ENCODE measurements at places on chromosomes 11 and 22. TPM values are rescaled to one million over a fixed set of nuclear protein-coding genes. Genes with fewer than 3 reads are reported as not detected.

The MB gene
- total RNA-seq, result not detected

The FOLH1 gene
- total RNA-seq, result not detected

The FXYD2 gene
- total RNA-seq, result 0.75 TPM

The PSMC3 gene
- total RNA-seq, result 85.9 TPM

The CRACR2B gene
- total RNA-seq, result 10.1 TPM

The B4GALNT4 gene
- 1.5 TPM for total RNA-seq

The FIBIN gene
- not detected for total RNA-seq

The MYO7A gene
- 0.20 TPM for total RNA-seq

The C11orf87 gene
- not detected for total RNA-seq

The OR51E2 gene
- total RNA-seq, result not detected

The DDT gene
- 62.3 TPM for total RNA-seq

GRCh38 chr11:69553416-69554357 lies 72.2 kb downstream of the LINC01488 start:
- H3K27me3 ChIP-seq, result no peaks in the 10 kb centered on the region
- no peaks in the 10 kb centered on the region for H3K36me3 ChIP-seq
- no peak for DNase-seq
- no peak overlapping the region for H3K4me3 ChIP-seq
- peaks cover 6% of the 10 kb centered on the region for H3K4me1 ChIP-seq
- no peak overlapping the region for H3K27ac ChIP-seq

- DNase-seq, result peak; percentile 61
- peaks cover 15% of the 10 kb centered on the region for H3K4me1 ChIP-seq
- peak overlapping the region; percentile 51 for H3K4me3 ChIP-seq
- no peaks in the 10 kb centered on the region for H3K27me3 ChIP-seq
- peak overlapping the region; percentile 64 for H3K27ac ChIP-seq
- H3K36me3 ChIP-seq, result no peaks in the 10 kb centered on the region
These were observed 631 bp downstream of the PHF21A start for GRCh38 chr11:46120346-46121300.

- no peak overlapping the region for H3K4me3 ChIP-seq
- H3K27me3 ChIP-seq, result no peaks in the 10 kb centered on the region
- no peak overlapping the region for H3K27ac ChIP-seq
- no peaks in the 10 kb centered on the region for H3K36me3 ChIP-seq
These were observed 104.3 kb upstream of the CEP126 start for GRCh38 chr11:101810546-101810945.

- no peaks in the 10 kb centered on the region for H3K27me3 ChIP-seq
- H3K4me3 ChIP-seq, result no peak overlapping the region
- H3K4me1 ChIP-seq, result peaks cover 9% of the 10 kb centered on the region
- H3K36me3 ChIP-seq, result peaks cover 21% of the 10 kb centered on the region
These were observed 135.5 kb downstream of the ETS1 start for GRCh38 chr11:128451652-128452470.

DNA sequence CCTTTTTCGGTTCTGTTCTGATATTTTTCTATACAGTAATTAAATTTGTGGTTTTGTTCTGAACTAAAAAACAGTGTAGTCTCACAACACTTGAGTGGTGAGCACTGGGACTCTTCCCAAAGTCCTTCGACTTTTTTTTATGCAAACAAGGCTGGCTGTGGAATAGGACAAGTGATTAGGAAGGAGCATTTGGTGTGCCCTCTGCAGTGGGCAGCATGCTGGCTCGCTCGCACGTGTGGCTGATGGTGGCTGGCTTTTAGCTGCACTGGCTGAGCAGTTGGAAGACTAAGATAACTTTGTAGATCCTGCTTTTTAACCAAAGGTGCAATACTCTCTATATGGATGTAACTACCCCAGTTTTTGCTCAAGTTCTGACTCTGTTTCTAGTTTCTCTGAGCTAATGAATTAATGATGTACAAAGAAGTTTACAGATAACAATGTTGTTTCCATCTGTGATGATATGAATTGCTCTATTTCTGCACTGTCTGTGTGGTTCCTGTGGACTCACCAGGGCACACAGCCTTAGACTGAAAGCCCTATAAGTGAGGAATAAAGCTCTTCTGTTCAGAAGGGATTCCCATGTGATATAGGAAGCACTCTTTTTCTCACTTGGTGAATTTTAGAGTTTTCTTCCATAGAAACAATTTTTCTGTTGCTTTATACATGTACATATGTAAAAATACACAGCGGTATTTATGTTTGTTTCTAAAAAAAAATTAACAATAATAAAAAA lies 143.1 kb upstream of the RASSF10 start:
- no peaks in the 10 kb centered on the region for H3K4me1 ChIP-seq
- no peaks in the 10 kb centered on the region for H3K36me3 ChIP-seq
- no peak overlapping the region for H3K4me3 ChIP-seq
- no peak for DNase-seq
- peaks cover 5% of the 10 kb centered on the region for H3K27me3 ChIP-seq
- H3K27ac ChIP-seq, result no peak overlapping the region

DNA sequence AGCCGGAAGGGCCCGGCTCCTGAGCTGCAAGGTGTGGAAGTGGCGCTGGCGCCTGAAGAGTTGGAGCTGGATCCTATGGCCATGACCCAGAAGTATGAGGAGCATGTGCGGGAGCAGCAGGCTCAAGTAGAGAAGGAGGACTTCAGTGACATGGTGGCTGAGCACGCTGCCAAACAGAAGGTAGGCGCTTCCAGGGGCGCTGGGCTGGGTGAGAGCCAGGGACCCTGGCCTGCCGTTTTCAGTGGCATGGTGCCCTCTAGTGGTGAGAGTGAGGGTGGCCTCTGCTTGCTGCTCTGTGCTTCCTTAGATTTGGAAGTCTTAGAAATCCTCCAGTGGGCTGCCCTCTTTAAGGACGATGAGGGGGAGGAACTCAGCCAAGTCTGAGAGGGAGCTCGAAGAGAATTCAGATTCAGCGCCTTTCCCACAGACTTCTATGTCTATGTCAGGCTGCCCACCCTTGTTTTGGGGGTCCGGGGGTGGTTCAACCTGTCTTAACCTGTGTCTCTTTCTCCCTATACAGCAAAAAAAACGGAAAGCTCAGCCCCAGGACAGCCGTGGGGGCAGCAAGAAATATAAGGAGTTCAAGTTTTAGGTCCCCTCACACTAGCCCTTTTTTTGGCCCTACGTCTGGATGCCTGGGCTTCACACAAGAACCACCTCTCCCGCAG lies 1.8 kb upstream of the PACS1 start:
- DNase-seq, result peak; percentile 89
- H3K4me3 ChIP-seq, result no peak overlapping the region
- H3K27me3 ChIP-seq, result no peaks in the 10 kb centered on the region
- peaks cover 39% of the 10 kb centered on the region for H3K4me1 ChIP-seq
- H3K36me3 ChIP-seq, result peaks cover 55% of the 10 kb centered on the region

- H3K36me3 ChIP-seq, result no peaks in the 10 kb centered on the region
- no peak overlapping the region for H3K4me3 ChIP-seq
- H3K27ac ChIP-seq, result no peak overlapping the region
- no peak for DNase-seq
- H3K27me3 ChIP-seq, result no peaks in the 10 kb centered on the region
These were observed 1423.8 kb downstream of the TBC1D22A start for GRCh38 chr22:48186146-48186790.

- no peak for DNase-seq
- no peaks in the 10 kb centered on the region for H3K4me1 ChIP-seq
- no peak overlapping the region for H3K27ac ChIP-seq
- H3K4me3 ChIP-seq, result no peak overlapping the region
- H3K36me3 ChIP-seq, result no peaks in the 10 kb centered on the region
- H3K27me3 ChIP-seq, result no peaks in the 10 kb centered on the region
These were observed 1234.7 kb downstream of the TBC1D22A start for GRCh38 chr22:47997052-47997590.

DNA sequence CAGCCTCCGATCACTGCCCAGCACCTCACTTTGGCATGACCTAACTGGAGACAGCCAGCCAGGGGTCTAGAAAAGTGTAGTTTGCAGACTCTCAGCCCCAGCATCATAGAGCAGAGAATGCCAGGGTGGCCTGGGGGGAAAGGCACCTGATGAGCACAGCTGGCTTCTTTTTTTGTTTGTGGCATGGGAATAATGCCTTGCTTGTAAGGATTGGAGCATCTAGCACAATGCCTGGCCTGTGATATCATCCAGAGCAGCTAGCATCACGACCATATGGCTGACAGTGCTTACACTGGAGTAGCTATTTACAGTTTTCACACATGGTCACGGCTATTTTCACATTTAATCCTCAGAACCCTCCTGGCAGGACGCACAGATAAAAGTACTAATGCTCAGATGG lies 594.8 kb upstream of the B3GAT1 start:
- H3K27ac ChIP-seq, result no peak overlapping the region
- H3K4me3 ChIP-seq, result no peak overlapping the region
- no peak for DNase-seq
- no peaks in the 10 kb centered on the region for H3K27me3 ChIP-seq

DNA sequence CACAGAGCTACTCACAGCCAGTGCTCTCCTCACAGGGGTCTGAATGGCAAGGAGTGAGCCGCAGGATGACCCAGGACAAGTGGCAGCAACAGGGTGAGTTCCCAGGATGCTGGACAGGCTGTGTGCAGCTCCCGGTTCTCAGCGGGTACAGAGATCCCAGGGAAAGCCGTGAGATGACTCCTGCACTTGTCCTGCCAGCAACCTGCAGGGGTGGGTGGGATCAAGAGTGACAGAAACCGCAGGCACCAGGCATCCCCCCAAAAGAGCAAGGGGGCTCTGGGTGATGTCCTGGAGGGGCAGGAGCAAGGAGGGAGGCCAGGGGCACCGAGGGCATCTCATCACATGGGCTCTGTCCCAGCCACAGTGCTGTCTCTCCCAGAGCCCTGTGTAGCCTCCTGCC lies 15.9 kb upstream of the PRODH start:
- no peak overlapping the region for H3K27ac ChIP-seq
- no peak overlapping the region for H3K4me3 ChIP-seq
- no peaks in the 10 kb centered on the region for H3K36me3 ChIP-seq
- no peaks in the 10 kb centered on the region for H3K27me3 ChIP-seq
- DNase-seq, result no peak

DNA sequence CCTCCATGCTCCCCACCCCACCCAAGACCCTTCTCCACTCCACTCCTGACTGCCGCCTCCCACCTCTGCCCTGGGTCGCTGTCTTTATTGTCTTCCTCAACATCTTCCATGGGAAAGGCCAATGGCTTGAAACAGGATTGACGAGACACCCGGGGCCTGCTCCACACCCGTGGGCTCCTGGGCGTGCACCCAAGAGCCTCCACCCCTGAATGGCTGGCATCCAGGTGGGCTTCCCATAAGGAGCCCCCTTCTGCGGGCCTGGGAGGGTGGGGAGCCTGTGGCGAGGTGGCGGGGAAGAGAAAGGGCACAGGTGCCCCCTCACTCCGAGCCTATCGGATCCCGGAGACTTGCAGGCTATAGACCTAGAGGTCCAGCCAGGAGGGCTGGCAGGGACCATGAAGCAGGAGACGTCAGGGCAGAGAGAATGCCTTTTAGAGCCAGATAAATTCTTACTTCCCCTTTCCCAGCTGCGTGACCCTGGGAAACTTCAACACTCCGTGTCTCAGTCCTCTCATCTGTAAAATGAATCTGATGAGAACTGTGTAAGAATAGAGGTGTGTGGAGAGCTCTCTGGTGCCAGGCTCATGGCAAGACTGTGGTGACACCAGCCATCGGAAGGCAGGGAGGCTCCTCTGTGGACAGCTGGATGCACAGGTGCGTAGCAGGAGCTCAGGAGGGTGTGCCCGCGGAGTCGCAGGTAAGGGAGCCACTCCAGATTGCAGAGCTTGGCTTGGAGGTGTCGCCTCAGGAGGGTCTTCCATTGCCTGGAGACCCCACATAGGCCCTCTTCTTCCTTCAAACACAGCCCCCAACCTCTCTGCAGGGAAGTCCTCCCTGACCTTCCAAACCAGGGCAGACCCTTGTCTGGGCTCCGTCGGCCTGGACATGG lies 53.9 kb downstream of the SMIM38 start:
- no peak for DNase-seq
- H3K27me3 ChIP-seq, result no peaks in the 10 kb centered on the region
- H3K4me1 ChIP-seq, result no peaks in the 10 kb centered on the region
- no peaks in the 10 kb centered on the region for H3K36me3 ChIP-seq

DNA sequence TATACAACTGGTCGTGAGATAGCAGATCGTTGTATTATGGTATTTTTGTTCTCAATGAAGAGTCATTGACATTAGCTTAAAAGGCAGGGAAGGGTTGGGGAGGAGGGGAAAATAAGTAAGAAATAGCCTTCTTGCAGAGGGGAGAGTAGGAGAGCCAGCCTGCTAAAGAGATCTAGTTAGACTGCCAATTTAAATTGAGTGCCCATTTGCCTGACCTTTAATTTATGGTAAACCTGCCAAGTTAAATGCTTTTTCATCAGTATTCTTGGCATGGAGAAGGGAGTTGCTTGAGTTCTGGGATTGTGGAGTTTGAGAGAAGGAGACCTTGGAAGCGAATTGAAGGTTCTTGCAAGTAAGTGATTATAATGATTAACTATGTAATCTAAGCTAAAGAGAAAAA lies 89.0 kb downstream of the FAM83F start:
- peaks cover 17% of the 10 kb centered on the region for H3K4me1 ChIP-seq
- no peaks in the 10 kb centered on the region for H3K36me3 ChIP-seq
- no peaks in the 10 kb centered on the region for H3K27me3 ChIP-seq
- H3K27ac ChIP-seq, result no peak overlapping the region

DNA sequence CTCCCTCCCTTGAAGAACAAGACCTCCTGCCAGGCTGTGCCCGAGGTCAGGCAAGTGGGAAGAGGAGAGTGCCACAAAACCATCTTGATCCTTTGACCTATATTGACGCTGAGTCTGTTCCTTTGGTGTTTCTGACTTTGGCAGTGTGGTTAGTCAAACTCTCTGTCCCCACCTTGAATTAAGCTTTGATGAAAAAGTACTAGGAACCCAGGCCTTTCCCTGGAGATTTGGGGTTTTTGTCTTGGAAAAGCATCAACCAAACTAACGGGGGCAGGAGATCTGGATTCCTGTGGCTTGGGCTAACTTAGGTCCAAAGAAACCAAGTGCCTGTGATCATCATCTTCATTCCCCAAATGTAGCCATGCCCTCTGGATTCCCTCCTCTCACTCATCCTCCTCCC lies 40.4 kb downstream of the ARFGAP2 start:
- H3K27ac ChIP-seq, result no peak overlapping the region
- peaks cover 10% of the 10 kb centered on the region for H3K36me3 ChIP-seq
- no peak overlapping the region for H3K4me3 ChIP-seq
- H3K4me1 ChIP-seq, result no peaks in the 10 kb centered on the region
- no peaks in the 10 kb centered on the region for H3K27me3 ChIP-seq

DNA sequence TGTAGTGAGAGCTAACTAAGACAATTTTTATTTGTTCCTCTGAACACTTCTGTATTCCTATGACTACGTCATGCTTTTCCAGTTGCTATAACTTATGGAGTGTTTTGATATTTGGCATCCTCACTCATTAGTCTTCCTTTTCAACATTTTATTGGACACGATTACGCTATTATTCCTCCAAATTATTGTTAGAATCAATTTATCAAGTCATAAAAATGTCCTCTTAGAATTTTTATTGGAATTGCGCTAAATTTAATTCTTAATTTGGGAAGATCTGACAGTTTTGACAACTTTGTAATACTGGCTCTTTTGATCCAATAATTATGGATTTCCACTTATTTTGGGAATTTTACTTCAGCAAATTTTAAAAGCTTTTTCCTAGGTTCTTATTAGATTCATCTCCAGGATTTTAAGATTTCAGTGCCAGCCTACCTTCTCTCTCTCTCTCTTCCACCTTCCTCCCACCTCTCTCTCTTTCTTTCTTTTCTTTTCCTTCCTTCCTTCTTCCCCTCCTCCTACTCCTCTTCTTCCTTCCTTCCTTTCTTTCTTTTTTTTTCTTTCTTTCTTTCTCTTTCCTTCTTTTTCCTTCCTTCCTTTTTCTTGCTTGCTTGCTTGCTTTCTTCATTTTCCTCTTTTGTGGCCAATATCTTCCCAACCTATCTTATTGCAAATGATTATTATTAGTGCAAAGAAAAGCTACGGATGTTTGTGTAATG lies 50.8 kb downstream of the TST start:
- H3K36me3 ChIP-seq, result no peaks in the 10 kb centered on the region
- H3K4me1 ChIP-seq, result no peaks in the 10 kb centered on the region
- DNase-seq, result no peak
- no peaks in the 10 kb centered on the region for H3K27me3 ChIP-seq
- no peak overlapping the region for H3K4me3 ChIP-seq
- H3K27ac ChIP-seq, result no peak overlapping the region
